GM23338 (cell line): ENCODE measurements at places on chromosomes 7 and 10. TPM values are rescaled to one million over a fixed set of nuclear protein-coding genes. Genes with fewer than 3 reads are reported as not detected.

- no peaks in the 10 kb centered on the region for H3K27me3 ChIP-seq
- H3K27ac ChIP-seq: no peak overlapping the region
- H3K4me1 ChIP-seq: no peaks in the 10 kb centered on the region
- no peak for DNase-seq
Observed at GRCh38 chr7:37109016-37109683, 339.5 kb downstream of the ELMO1 start.

The PLAU gene
- total RNA-seq: 13.3 and 14.5 TPM in 2 replicates

GRCh38 chr7:159084069-159084801, 60.4 kb downstream of the VIPR2 start:
- no peak overlapping the region for H3K4me3 ChIP-seq
- no peaks in the 10 kb centered on the region for H3K36me3 ChIP-seq
- H3K27ac ChIP-seq: no peak overlapping the region
- H3K4me1 ChIP-seq: no peaks in the 10 kb centered on the region
- DNase-seq: no peak

DNA sequence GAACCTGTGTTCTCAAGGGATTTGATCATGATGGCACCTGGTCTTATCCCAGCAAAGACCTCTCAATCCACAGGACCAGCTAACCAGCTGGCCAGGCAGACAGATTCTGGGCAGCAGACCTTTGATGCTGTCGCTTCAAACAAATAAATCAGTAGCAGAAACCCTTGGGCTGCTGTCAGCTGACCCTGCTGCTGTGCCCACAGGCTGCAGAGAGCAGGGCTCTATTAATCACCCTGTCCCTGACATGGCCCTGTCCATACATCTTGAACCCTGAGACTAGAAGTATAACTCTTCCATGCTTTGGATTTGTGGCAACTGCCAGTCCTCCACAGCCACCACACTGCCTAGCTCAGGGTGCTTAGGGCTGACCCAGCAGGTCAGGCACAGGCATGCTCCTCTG, 244.1 kb upstream of the PODXL start:
- no peaks in the 10 kb centered on the region for H3K27me3 ChIP-seq
- H3K4me1 ChIP-seq: peaks cover 9% of the 10 kb centered on the region
- H3K27ac ChIP-seq: no peak overlapping the region
- H3K36me3 ChIP-seq: no peaks in the 10 kb centered on the region
- no peak overlapping the region for H3K4me3 ChIP-seq

- H3K4me3 ChIP-seq: no peak overlapping the region
- H3K4me1 ChIP-seq: no peaks in the 10 kb centered on the region
- DNase-seq: no peak
- H3K36me3 ChIP-seq: no peaks in the 10 kb centered on the region
- H3K27me3 ChIP-seq: no peaks in the 10 kb centered on the region
Observed at GRCh38 chr7:117445206-117445605, 17.9 kb upstream of the ASZ1 start.

DNA sequence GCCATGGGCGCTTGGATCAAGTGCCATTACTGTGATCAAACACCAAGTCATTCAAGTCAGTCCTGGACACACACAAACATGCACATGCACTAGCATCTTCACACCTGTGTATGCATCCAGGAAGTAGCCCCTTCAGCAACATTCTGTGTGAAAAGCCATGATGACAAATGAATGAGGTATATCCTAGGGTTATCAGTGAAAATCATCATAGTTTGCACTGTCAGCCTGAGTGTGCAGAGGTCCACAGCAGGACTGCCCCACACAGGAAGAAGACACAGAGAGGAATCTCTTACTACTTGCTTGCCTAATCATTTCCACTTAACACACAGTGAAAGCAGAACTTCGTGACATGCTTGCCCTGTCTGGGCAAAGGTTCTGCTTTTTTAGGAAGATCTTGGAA, 184.0 kb upstream of the ADO start:
- peaks cover 9% of the 10 kb centered on the region for H3K4me1 ChIP-seq
- H3K27me3 ChIP-seq: no peaks in the 10 kb centered on the region
- DNase-seq: no peak
- H3K36me3 ChIP-seq: no peaks in the 10 kb centered on the region
- H3K4me3 ChIP-seq: no peak overlapping the region

- no peak for DNase-seq
- no peaks in the 10 kb centered on the region for H3K27me3 ChIP-seq
- no peak overlapping the region for H3K27ac ChIP-seq
- H3K4me3 ChIP-seq: no peak overlapping the region
- no peaks in the 10 kb centered on the region for H3K36me3 ChIP-seq
Observed at GRCh38 chr7:122719010-122719578, 16.4 kb upstream of the RNF148 start.

The CHCHD2 gene
- total RNA-seq: not detected in 2 replicates

DNA sequence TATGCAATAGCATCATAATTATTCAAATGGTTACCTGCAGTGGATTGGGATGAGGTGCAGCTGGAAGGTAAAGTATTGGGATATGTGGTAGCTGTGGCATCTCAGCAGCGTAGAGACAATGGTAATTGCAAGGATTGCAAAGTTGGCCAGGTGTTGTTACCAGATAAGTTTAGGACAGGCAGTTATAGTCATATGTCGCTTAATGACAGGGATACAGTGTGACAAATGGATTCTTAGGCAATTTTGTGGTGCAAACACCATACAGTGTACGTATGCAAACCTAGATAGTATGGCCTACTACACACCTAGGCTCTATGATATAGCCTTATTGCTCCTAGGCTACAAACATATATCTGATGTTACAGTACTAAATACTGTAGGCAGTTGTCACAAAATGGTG, 163.5 kb upstream of the LYZL2 start:
- H3K4me3 ChIP-seq: no peak overlapping the region
- H3K27ac ChIP-seq: no peak overlapping the region
- H3K27me3 ChIP-seq: no peaks in the 10 kb centered on the region

GRCh38 chr7:12815871-12816270, 128.4 kb downstream of the ARL4A start:
- no peak overlapping the region for H3K4me3 ChIP-seq
- no peaks in the 10 kb centered on the region for H3K36me3 ChIP-seq
- no peak for DNase-seq
- H3K27ac ChIP-seq: no peak overlapping the region

The MINPP1 gene
- 39.3 and 43.0 TPM in 2 replicates for total RNA-seq

The GIMAP5 gene
- not detected in 2 replicates for total RNA-seq

The FFAR4 gene
- total RNA-seq: not detected in 2 replicates

The SPDYE9 gene
- not detected in 2 replicates for total RNA-seq

The ANKMY2 gene
- 9.2 and 9.5 TPM in 2 replicates for total RNA-seq

- no peak overlapping the region for H3K4me3 ChIP-seq
- no peaks in the 10 kb centered on the region for H3K27me3 ChIP-seq
- H3K4me1 ChIP-seq: no peaks in the 10 kb centered on the region
- no peak for DNase-seq
Observed at GRCh38 chr7:46854958-46855473, 726.9 kb downstream of the TNS3 start.

DNA sequence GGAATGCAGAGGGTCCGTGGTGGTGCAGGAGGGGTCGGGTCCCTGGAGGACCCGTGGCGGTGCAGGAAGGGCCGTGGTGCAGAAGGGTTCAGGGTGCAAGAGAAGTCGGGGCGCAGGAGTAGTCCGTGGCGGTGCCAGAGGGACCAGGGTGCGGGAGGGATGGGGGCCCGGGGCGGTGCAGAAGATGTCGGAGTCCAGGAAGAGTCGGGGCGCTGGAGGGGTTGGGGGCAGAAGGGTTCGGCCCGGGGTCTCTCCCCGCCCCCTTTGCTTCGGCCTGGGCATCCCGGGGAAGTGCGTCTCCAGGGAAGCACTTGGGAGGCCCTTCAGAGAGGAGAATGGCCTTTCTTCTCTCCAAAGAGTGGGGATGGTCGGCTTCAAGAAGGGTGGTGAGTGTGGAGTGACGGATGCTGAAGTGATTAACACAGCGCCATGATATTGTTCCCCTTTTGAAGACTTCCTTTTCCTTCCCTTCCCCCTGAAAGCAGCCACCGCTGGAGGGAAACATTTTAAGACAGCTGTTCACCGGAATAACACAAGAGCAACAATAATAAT, 997 bp downstream of the WDR37 start:
- DNase-seq: peak; percentile 43
- H3K27ac ChIP-seq: peak overlapping the region; percentile 94
- H3K4me3 ChIP-seq: peak overlapping the region; percentile 70
- peaks cover 11% of the 10 kb centered on the region for H3K4me1 ChIP-seq
- no peaks in the 10 kb centered on the region for H3K27me3 ChIP-seq

GRCh38 chr10:100647928-100648327, 97.5 kb upstream of the PAX2 start:
- peaks cover 17% of the 10 kb centered on the region for H3K4me1 ChIP-seq
- DNase-seq: no peak
- H3K4me3 ChIP-seq: no peak overlapping the region
- peaks cover 11% of the 10 kb centered on the region for H3K27me3 ChIP-seq
- H3K27ac ChIP-seq: no peak overlapping the region

The KLF14 gene
- not detected in 2 replicates for total RNA-seq

- H3K36me3 ChIP-seq: no peaks in the 10 kb centered on the region
- H3K4me3 ChIP-seq: no peak overlapping the region
- DNase-seq: no peak
- H3K4me1 ChIP-seq: no peaks in the 10 kb centered on the region
Observed at GRCh38 chr10:59383908-59384307, 21.6 kb upstream of the FAM13C start.

- no peaks in the 10 kb centered on the region for H3K36me3 ChIP-seq
- peaks cover 47% of the 10 kb centered on the region for H3K4me1 ChIP-seq
- H3K4me3 ChIP-seq: peak overlapping the region; percentile 55
- DNase-seq: peak; percentile 49
- no peak overlapping the region for H3K27ac ChIP-seq
Observed at GRCh38 chr7:155809332-155809946, 2.8 kb downstream of the SHH start.

DNA sequence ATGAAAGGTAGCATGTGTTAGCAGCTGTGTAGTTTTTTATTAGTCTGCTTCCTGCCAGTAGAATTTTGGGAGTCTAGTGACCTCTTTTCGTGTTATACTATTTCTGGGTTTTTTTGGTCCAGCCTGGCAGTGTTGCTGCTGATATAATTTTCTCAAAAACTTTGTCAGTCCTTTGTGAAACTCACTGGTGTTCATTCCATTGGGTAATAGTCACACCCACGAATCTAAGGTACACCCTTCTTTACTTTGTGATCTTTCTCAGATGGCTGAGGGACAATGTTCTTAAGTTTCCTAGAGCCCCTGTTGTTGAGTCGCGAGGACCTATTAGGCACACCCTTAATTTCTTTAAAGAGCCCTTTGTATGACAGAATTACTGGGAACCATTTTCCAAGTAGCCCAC, 52.3 kb downstream of the TPST1 start:
- no peak overlapping the region for H3K27ac ChIP-seq
- H3K36me3 ChIP-seq: no peaks in the 10 kb centered on the region
- peaks cover 15% of the 10 kb centered on the region; the same call in 1 of the 2 replicates for H3K4me1 ChIP-seq
- no peak for DNase-seq

DNA sequence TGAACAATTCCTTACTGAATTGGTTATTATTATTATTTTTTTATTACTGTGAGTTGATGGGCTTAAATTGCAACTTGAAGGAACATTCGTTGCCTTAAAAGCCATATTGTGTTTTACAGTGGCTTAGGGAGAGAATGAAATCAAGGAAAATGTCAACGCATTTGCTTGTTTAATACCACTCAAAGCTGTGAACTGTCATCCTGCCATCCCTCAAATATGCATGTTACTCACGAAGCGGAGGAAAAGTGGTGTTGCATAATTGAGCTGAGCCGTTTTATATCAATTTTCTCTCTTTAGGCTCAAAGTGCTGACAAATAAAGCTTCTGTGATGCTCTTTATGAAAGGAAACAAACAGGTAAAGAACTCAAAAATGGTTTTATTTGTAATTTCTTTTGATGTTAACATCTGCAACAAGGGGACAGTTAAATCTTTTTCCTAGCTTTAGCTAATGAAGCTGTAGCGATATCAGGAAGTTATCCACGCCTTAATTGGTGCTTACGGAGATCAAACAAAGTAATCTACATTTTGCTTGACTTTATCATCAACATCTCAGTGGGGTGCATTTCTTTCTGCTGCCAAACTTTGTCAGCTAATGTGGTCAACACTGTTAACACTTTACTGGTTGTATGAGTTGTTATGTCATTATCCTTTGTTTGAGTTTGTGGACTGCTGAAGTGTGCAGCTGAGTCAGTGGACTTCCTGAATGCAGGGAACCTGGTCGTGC, 33.1 kb downstream of the GLRX3 start:
- no peaks in the 10 kb centered on the region for H3K27me3 ChIP-seq
- H3K27ac ChIP-seq: no peak overlapping the region
- peak; percentile 31 for DNase-seq

DNA sequence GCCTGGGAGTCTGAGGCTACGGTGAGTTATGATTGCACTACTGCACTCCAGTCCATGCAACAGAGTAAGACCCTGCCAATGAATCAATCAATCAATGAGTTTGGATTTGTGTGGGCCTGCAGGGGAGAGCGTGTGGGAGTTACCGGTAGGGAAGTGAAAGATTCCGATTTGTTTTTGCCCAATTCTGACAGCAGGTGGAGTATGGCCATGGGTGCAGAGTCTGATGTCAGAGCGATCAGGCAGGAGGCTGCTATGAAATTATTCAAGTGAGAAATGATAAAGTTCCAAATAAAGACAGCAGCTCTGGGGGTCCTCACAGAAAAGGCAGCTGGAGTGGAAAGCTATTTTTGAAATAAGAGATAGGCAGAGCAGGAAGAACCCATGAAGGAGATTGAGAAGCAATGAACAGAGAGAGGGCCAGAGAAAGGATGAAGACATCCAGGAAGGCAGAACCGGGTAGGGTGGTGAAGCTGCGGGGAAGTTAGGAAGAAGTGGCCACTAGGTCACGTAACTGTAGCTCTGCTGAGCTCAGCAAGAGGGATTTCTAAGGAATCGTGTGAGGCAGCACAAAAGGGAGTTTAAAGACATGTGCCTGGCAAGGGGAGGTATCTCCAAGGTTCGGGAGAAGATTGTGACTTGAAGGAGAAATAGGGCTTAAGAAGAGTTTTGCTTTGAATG, 93.7 kb upstream of the NMT2 start:
- DNase-seq: no peak
- no peak overlapping the region for H3K4me3 ChIP-seq
- H3K4me1 ChIP-seq: no peaks in the 10 kb centered on the region

- no peaks in the 10 kb centered on the region for H3K27me3 ChIP-seq
- H3K4me3 ChIP-seq: no peak overlapping the region
- no peak for DNase-seq
- H3K27ac ChIP-seq: no peak overlapping the region
- H3K4me1 ChIP-seq: no peaks in the 10 kb centered on the region; the same call in 1 of the 2 replicates
Observed at GRCh38 chr10:3398825-3399646, 226.5 kb upstream of the PITRM1 start.

DNA sequence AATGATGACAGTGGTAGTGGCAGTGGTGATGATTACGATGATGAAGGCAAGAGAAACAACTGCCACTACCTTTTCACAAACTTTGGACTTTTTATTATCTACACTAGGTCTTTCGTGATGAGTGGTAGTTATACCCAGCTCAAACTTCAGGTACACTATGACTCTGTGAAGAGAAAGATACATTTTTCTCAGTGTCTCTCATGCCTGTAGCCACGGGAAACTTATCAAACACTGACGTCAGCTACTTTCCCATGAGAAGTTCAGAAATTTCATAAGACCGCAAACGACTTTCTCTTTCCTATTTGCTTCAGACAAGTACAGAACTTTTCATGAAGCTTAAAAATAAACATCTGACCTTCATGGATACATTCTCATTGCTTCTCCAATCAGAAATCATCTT, 57.0 kb downstream of the CALD1 start:
- no peak for DNase-seq
- no peak overlapping the region for H3K27ac ChIP-seq
- no peaks in the 10 kb centered on the region for H3K4me1 ChIP-seq
- no peak overlapping the region for H3K4me3 ChIP-seq
- no peaks in the 10 kb centered on the region for H3K36me3 ChIP-seq
